ENCODE measurements at places on chromosomes 16 and 17. TPM values are rescaled to one million over a fixed set of nuclear protein-coding genes. Genes with fewer than 3 reads are reported as not detected.

WNT9B gene
- total RNA-seq = 0.13 TPM

ABCC12 gene
- not detected for total RNA-seq

MT1B gene
- total RNA-seq = not detected

DNA sequence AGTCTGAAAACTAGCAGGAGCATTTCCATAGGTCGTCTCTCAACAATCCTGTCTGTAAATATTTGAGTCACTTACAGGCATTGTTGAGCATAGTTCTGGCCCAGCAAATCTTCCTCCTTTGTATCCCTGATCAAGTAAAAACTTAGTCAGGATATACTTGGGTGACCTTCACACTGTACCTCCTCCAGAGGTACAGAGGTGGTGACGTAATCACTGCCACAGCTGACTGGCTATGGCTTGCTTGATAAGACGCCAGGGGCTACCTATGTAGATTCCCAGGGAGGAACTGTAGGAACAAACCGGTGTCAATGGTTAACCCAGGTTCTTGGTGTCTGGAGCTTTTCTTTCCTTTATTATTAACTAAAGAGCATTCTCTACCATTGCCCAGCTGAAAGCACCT lies at the start of gene KCNJ16:
Gene KCNJ16 (plus strand): TSS at position 270 of the 400 bp plus-strand sequence. CDS start 56,863 bp downstream, outside the sequence.
- no peak for DNase-seq

- no peak for DNase-seq
These were observed 86.1 kb downstream of the ZFHX3 start for GRCh38 chr16:72961863-72962262.

- DNase-seq = no peak
These were observed 248.9 kb downstream of the SLC39A11 start for GRCh38 chr17:72843591-72843990.
